NB4 (cell line): ENCODE measurements at places on chromosomes 6 and 20.

DNA sequence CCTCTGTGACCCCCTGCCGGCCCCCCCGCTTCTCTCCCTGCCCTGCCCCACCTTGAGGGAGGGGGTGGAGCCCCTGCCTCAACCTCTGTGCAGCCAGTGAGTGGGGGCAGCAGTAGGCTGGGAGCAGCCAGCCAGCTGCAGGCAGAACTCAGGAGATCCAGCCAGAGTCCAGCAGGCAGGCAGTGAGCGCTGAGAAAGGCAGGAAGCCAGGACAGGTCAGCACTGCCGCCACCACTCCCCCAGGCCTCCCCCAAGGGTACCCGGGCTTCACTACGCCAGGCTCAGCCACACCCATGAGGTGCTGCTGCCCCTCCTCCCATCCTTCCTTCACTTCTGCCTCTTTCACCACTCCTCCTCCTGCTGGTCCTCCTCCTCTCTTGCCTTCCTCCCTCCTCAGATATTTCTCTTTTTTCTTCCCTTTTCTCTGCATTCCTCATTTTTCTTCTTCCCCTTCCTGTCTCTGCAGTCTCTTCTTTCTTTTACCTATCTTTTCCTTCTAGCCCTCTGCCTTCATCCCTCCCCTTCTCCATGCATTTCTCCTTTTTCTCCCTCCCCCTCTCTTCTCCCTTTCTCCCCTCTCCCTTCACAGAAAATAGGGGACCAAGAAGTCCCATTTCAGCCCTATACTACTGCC is 11.5 kb downstream of the TMEM63B start:
- DNase-seq, result no peak

GRCh38 chr6:121614115-121614514 is 178.7 kb downstream of the GJA1 start:
- DNase-seq, result no peak

DNA sequence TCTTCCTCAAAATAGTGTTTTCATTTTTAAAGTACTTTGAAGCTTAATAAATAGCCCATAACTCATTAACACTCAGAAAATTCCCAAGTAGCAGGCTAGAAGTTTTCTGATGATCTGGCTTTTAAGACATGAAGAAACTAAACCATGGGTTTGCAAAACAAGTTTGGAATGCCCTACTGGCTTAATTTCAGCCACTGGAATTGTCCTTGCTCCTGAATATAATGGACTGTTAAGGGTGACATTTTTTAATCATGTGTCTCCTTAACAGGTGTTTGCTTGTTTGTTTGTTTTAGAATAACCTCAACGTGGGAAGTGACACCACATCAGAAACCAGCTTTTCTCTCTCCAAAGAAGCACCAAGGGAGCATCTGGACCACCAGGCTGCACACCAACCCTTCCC is 49.1 kb downstream of the ISM1 start:
- DNase-seq, result no peak

DNA sequence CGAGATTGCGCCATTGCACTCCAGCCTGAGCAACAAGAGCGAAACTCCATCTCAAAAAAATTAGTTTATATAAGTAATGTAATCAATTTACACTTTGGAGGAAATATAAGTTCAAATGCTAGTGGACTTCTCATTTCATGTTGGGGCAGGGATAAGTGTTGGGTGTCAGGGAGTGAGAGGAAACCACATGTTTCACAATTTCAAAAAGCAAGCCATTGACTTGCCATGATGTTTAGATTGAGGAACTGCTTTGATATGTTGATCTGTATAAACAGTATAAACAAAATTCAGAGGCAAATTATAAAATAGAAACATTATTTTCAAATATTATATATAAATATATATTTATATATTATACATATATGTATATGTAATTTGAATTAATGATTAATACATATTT is 42.7 kb downstream of the FILIP1 start:
- peak; percentile 71 for DNase-seq
